Osteocyte (in vitro differentiated cells): ENCODE measurements at places on chromosomes 3 and 15. TPM values are rescaled to one million over a fixed set of nuclear protein-coding genes. Genes with fewer than 3 reads are reported as not detected.

- no peak for DNase-seq
Observed at GRCh38 chr3:52372822-52373504, 56.8 kb downstream of the DNAH1 start.

Gene GHSR
- total RNA-seq, result not detected in 2 replicates

Gene CLDN18
- not detected in 2 replicates for total RNA-seq

- DNase-seq, result no peak
Observed at GRCh38 chr15:53835309-53835708, 75.8 kb upstream of the WDR72 start.
